ENCODE measurements at places on chromosomes 12 and 14.

- no peak for DNase-seq
Observed at GRCh38 chr12:89539426-89540223, 13.8 kb upstream of the POC1B start.

DNA sequence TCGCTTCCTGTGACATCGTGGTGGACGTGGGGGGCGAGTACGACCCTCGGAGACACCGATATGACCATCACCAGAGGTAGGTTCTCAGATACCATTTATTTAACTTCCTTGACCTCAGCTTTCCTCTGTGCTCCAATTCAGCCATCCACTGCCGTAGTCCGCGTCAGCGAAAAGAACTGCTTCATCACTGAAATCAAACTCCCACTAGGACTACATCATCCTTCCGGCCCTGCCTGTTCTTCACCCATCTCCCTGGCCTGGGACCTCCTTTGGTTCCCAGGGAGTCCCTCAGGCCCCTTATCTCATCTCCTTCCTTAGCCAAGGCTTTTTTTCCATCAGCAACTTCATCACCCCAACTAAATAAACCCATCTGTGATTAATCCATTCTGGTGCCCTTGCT lies 692 bp downstream of the MYG1 start:
- no peak for DNase-seq

GRCh38 chr14:38145142-38145541 lies 62.6 kb upstream of the SSTR1 start:
- DNase-seq: no peak

DNA sequence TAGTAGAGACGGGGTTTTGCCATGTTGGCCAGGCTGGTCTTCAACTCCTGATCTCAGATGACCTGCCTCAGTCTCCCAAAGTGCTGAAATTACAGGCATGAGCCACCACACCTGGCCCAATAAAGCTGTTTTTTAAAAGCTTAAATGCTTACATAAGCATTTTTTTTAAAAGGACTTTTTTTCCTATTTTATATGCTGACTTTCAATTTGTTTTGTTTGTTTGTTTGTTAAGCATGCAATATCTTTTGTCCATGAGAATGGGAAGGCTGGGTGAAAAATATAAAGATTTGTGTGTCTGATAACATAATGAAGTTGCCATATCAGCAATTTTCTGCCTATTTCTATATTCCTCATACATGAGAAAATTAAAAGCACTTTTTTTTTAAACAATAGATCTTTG lies 17.0 kb upstream of the SLC2A13 start:
- DNase-seq: no peak

DNA sequence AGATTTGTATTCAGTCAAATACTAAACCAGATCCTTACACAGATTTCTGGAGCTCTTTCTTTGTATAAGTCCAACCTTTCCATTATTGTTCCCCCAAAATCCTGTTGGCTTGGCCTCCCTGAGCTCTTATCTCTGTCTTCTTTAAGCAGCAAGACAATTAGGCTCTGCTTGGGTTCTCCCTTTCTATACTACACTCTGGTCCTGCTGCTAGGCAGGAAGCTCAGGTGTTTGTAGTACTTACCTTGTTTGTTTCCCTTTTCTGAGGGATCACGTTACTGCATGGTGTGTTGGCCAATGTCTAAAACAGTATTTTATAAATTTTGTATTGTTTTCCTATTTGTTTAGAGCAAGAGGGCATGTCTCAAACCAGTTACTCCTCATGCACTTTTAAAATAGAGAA lies 192.9 kb downstream of the PRKD1 start:
- DNase-seq: no peak

- DNase-seq: no peak
Observed at GRCh38 chr12:124795081-124795948, 68.3 kb downstream of the SCARB1 start.

DNA sequence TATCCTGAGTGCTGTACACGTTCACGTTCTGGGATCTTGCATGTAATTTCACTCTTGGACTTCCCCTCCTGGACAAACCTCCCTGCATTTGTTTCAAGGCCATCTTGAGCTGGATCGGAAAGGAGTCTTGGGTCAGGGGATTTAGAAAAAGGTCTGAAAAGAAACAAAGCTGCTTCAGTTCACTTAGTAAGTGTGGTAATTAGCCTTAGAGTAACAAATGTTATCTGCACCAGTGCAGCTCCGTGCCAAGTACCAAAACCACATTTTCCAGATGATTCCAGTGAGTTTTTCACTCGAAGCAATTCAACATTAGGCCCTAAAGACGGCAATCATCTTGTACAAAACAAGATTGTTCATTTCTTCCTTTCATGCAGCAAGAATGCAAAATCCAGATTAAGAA lies 39.4 kb upstream of the ATXN2 start:
- DNase-seq: no peak

GRCh38 chr12:9047105-9047504 lies 57.8 kb downstream of the KLRG1 start:
- DNase-seq: no peak

DNA sequence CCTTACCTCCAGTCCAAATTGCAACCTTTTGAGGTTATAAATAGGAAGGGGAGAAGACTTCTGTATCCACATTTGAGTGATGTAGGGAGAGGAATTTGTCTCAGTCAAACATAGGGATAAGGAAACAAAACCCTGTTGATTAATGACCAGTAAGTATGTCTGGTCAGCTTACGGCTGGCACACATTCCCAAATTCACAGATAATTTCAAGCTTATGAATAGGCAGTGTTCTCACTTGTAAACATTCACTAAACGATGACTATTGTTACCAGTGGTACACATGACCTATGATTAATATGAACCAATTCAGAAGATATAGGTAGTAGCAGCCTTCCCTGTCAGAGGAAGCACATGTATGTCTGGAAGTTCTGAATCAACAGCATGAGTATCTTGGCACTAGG lies 33.0 kb upstream of the SLC5A8 start:
- no peak for DNase-seq

GRCh38 chr14:52103416-52103815 lies 34.6 kb upstream of the NID2 start:
- DNase-seq: no peak

DNA sequence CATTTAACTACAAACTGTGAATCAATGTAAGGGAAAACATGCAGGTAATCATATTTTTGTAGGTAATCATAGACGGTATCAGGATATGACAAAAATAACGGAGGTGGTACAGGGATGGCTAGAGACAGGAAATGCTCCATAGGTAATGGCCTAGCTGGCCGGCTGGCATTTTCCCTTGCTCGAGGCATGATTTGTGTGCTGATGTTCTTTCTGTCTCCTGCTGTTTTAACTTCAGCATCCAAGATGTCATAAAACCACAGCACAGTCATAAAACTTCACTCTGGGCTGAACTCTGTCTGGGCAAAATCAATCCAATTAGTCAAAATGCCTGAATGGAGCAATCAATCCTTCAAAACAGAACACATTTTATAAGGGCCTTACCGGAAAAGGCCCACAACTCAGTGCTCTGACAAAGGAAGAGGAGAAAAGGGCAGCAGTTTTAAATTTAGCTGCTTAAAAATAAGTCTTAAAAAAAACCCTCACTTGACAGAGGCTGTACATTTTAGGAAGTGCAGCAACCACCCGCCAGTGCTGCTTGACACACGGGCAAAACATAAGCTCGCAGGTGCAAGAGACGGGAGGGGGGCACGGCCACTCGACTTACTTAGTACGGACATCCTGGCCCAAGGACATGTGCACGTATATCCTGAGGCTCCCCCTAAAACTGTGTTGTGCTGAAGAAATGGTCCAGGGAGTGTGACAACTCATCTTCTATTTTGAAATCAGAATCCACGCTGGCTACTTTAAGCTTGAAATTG lies 40.5 kb upstream of the GPR68 start:
- DNase-seq: no peak

DNA sequence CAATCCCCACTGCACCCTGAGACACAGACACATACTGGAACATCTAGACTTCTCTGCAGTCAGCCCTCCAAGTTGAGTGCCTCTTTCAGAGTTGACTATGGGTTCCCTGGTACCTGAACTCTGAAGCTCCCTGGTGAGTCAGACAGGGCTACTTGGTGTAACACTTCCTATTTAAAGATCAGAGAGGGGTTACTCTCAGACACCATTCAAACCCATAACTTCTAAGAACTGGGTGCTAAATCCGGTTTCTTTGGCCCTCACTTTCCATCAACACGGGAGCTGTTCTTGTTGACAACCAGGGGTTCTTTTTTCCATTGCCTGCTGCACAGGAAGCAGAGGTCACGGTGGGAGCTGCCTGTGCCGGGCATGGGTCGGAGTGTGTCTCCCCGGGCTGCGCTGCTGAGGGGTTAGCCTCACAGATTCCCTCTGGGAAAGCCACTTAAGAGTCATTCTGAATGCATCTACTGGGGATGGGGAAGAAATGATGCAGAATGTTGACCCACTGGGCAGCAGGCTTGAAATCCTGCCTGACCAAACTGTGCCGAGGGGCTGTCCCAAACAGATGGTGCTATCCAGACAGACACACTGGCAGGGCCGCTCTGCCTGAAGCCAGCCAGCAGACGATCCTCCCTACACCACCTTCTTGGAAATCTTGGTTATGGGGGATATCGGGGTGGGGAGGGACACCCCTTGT lies 74.1 kb downstream of the PITPNM2 start:
- no peak for DNase-seq

- DNase-seq: no peak
Observed at GRCh38 chr12:64009321-64010068, 165.0 kb downstream of the SRGAP1 start.

GRCh38 chr14:88137327-88137726 lies 132.4 kb downstream of the GPR65 start:
- DNase-seq: no peak

DNA sequence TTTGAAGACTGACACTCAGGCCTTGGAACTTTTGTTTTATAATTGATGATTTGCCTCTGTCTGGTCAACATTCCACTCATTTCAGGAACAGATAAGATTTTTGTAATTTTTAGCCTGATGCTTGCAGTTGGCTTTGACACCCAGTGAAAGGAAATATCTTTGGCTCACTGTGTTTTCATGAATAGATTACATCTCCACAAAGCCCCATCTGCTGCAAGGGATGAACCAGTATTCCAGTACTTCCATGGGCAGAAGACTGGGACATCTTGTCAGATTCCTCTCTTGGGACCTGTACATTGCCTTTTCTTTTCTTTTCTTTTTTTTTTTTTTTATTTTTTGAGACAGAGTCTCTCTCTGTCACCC lies 28.4 kb downstream of the GSG1 start:
- no peak for DNase-seq

- no peak for DNase-seq
Observed at GRCh38 chr12:132061641-132062430, 82.3 kb downstream of the DDX51 start.

DNA sequence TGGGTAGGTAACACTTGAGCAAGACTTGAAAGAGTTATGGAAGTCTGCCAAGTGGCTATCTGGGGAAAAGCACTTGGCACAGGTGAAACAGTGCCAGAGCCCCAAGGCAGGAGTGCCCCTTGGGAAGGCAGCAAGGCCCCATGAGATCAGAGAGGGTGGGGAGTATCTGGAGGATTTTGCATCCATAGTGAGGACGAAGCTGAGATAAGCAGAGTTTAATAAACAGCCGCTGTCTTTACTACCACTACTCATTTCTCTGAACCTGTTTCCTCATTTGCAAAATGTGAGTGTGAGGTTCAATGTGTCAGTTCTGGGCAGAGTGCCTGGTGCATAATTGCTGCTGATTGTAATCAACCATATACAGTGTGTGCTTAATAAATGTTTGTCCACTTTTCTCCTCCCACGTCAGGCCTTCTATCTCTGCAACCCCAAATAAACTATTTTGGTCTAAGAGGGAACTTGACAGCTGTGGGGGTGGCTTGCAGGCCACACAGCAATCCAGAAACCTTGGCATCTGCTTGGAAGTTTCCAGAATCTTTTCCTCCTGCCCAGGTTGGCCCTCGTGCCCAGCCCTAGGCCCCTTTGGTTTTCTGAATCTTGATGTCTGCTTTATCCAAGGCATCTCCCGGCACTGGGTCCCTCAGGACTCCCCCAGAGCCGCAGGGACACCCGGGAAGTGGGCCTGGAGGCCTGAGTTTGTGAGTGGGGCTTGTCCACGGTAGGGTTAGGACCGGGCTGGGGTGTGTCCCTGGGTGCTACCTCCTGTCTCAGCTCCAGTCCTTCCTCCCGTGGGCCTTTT lies 4.5 kb downstream of the ABCB9 start:
- DNase-seq: no peak

DNA sequence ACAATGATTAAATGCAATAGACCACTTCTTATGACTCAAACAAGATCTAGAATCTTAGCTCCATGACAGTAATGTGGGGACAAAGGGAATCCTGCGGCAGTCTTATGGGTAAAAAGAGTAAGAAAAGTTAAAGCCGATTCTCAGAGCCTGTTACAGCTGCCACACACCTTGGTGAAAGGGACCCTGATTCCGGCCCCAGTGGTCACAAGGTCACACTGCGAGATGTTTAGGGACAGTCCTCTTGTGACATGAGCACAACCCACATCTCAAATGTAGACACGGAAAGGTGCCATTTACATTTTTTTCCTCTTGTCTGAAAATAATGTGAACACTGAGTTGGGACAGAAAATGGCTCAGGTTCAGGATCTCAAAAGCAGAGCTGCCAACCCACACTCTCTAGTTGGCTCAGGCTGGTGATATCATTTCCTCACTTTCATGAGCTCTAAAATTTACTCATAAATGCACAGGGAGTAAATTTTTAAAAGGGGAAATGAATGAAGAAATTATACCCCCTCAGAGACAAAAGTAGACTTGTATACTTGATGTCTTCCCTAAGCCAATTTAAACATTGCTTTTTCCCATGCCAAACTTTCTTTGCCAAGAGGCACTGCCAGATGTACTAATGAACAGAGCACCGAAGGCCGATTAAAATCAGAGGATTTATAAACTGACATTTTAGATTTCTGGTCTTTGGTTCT lies 113.1 kb upstream of the OVCH1 start:
- no peak for DNase-seq

DNA sequence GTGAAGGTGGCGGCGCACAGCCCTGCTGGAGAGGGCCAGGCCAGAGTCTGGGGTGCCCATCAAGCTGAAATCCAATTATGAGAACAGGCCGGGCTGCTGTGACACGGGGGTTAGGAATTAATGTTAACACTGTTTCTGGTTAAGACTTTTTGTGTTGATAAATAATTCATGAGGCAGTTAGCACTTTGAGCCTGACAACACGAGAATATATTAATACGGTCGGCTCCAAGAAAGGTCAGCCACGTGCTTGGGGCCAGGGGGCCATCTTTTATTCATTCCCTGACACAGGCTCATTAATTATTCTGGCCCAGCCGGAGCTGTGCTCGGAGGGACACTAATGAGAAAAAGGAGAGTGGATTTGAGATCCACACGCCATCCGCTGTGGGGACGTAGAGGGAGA lies 45.1 kb downstream of the FBRSL1 start:
- DNase-seq: no peak

- DNase-seq: no peak
Observed at GRCh38 chr12:3770891-3771290, 18.0 kb upstream of the CRACR2A start.
